ENCODE measurements at places on chromosomes 4 and X.

- DNase-seq, result no peak
Observed at GRCh38 chrX:26873736-26874135, 589.4 kb downstream of the PPP4R3C start.

DNA sequence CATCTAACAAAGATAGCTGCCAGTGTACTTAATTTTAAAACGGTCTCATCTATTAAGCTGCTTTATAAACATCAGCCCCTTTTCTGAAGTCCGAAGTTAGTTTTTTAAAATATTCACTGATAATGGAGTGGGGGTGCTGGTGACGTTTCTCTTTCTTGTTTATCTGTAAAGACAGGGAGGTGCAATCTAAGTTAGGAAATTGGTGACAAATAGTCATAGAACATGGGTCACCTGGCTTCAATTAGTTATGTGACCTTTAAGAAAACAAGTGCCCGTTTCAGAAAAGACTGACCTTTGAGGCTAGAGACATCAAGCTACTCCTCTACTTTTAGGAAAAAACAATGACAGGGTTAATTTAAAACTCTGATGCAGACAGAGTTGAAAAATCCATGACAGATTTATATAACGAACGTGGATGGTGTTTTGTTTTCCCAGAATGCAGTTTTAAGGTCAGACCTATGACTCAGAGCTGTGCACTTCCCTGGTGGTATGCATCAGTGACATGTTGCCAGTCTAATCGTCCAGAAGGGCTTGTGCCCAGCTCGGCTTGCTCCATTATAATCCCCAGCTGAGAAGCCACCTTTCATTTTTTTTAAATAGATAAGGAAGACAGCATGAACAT lies 38.2 kb downstream of the FHL1 start:
- no peak for DNase-seq

- DNase-seq, result no peak
Observed at GRCh38 chr4:113675731-113676697, 85.5 kb downstream of the CAMK2D start.

GRCh38 chr4:165945991-165946390 lies 73.0 kb downstream of the TLL1 start:
- no peak for DNase-seq

DNA sequence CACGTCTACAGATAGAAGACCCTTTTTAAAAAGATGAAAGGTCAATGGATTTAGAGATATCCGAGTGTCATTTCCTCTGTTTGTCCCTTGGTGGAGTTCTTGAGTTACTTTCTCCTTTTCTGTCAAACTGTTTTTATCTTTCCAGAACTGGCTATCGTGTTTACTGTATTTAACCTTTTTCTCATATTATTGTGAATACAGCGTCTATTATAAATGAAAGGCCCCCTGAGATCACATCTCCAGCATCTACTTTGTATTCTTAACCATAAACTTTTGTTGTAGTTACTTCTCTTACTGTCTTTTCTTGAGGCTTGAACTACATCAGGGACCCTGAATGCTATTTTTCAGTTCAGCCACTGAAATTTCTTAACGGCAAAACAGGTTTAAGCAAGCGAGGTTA lies 4.0 kb upstream of the PCDH7 start:
- peak; percentile 49 for DNase-seq

DNA sequence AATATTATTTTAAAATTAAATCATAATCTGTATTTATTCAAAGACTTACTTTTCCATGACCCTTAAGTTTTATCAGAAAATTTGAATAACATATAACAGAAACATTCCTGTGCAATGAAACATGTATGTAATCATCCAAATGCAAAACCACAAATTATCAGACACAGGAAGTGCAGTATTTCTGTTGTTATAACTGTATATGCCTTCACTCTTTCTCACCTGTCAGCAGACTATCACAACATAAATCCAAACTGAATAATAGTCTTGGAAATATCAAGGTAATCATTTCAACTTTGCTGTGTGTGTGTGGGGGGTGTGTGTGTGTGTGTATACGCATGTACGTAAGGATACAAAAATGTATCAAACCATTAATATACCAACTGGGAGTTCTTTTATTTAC lies 285.9 kb downstream of the SLC7A11 start:
- no peak for DNase-seq

GRCh38 chr4:139419388-139419914 lies 34.5 kb upstream of the RAB33B start:
- DNase-seq, result peak; percentile 69

DNA sequence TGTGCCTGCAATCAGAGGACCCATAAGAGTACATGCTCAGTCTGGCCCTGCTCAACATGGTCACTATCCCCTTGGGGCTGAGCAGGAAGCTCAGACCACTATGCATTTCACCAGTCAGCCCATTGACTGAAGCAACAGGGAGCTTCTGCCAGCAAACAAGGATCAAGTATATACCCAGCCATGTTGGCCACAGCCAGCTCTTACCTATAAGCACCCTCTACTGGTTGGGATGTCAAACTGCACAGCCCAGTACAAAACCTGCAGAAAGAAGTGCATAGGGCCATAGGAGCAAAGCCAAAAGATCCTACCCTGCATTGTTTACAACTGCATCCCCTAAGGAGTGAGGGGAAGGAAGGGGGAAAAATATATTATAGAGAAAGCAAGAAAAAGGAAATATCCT lies 214.4 kb upstream of the CPEB2 start:
- DNase-seq, result no peak

GRCh38 chrX:17592117-17592516 lies 145.2 kb upstream of the SCML1 start:
- DNase-seq, result no peak

GRCh38 chrX:119389214-119389613 lies 9.9 kb upstream of the SLC25A43 start:
- no peak for DNase-seq

- DNase-seq, result no peak
Observed at GRCh38 chrX:13669246-13669737, 16.4 kb downstream of the TCEANC start.

DNA sequence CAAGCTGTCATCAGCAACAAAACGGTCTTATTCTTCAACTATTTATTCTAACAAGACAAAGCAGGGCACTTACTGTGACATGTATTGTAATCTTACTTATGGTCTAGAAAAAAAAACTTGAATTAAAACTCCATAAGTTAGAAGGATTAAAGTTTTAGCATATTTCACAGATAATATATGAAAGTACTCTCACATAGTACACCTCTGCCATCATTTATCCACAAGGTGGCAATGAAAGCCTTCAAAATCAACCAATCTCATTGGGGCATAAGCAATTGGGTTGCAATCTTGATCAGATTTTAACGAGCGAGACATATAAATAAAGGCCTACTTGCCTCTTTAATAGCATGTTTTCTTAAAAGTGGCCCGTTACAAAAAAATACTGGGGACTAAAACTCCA lies 1382.9 kb downstream of the FAM133A start:
- no peak for DNase-seq

GRCh38 chrX:118231464-118231863 lies 114.4 kb upstream of the WDR44 start:
- DNase-seq, result no peak

DNA sequence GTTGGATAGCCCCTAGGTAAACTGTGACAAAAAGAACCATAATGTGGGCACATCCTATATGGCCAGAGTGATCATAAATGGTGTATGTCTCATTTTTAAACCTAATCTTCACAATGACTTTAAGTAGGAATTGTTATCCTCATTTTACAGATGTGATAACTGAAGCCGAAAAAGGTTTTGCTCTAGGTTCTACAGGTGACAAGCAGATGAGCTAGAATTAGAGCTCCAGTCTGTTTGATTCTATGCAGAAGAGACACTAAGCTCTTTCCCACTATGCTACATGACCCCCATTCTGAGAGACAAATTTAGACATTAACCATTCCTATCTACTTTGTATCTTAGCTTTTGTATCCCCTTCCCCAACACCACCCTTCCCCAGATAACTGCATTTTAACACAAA lies 2.0 kb downstream of the AREG start:
- DNase-seq, result no peak

DNA sequence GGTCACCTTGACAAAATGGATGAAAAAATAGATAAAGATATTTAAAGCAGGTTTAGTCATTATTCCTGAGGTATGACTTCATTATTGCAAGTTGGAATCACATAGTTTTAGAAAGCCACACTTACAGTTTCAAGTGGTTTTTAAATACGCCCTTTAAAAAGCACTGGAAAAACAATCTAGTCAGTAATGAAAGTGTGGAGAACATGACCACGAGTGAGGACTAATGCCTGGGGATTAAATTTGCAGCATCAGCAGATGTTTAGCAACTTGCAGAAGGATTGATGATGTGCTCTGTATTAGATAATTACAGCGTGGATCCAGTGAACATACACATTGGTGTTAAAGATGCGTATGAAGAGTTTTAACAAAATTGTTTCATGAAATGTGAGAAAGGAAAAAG lies 5.9 kb downstream of the SPARCL1 start:
- no peak for DNase-seq

GRCh38 chr4:2172161-2172560 lies 69.8 kb downstream of the HAUS3 start:
- DNase-seq, result peak; percentile 6

DNA sequence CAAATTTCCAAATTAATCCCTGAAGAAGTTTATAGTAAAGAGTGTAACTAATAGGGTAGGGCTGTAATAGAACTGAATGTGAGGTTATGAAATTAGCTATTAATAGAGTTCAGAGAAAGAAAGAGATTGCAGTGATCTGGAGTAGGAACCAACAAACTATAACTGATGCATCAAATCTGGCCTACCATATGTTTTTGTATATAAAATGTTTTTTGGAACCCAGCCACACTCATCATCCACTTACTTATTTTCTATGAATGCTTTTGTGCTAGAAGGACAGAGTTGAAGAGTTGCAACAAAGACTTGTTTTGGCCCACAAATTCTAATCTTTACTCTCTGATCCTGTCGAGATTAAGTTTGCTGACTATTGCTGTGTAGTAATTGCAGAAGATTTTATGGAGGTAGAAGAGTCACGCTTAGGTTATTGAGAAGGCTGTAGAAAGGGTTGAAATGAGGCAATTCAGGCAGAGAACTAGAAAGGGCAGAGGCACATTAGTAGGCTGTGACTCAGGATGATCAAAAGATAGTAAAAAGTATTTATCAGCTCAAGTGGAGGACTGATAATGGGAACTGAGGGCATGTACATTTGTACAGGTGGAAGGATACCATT lies 298.7 kb upstream of the EMCN start:
- DNase-seq, result no peak

DNA sequence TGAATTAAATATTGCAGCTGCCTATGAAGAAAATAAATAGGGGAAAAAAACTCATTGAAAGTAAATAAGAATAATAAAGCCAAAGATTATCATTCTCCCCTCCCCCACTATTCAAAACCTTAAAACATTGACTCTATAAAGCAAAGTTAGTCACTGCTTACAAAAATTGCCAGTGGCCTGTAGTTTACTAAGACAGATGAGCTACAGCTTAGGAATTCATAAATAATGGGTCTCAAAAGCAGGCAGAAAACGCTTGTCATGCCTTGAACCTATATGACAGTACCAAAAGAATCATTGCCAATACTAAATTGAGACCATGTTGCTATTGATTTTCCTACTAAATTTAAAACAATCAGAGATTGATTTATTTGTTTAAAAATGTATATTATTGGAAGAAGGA lies 78.9 kb downstream of the SLC10A7 start:
- no peak for DNase-seq

DNA sequence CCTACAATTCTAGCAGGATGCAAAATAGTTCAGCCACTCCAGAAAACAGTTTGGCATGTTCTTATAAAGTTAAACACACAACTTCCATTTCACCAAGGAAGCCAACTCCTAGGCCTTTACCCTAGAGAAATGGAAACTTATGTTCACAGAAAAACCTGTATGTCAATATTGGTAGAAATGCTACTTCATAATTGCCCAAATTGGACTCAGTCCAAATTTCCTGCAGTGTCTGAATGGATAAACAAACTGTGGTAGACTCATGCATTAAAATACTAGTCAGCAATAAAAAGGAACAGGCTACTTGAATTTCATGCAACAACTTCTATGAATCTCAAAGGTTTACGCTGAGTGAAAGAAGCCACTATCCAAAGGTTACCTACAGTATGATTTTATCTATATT lies 1738.8 kb upstream of the IGFBP7 start:
- DNase-seq, result no peak

- DNase-seq, result no peak
Observed at GRCh38 chr4:1137063-1137776, 23.9 kb upstream of the RNF212 start.

DNA sequence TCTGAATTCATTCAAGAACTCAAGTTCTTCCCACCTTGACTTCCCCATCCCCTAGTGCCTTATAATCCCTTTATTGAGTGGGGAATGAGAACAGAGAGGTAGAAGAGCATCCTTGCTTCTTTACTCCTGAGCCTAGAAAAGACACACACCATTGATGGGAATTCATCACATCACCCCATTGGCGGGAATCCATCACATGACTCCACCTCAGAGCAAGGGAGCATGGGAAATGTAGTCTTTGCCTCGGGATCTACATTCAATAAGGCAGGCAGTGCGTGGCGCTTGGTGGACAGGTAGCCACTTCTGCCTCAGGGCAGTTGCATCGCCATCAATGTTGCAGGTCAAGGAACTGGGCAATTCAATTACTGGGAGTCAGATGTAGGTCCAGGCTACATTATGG lies 50.7 kb downstream of the MXRA5 start:
- DNase-seq, result no peak

DNA sequence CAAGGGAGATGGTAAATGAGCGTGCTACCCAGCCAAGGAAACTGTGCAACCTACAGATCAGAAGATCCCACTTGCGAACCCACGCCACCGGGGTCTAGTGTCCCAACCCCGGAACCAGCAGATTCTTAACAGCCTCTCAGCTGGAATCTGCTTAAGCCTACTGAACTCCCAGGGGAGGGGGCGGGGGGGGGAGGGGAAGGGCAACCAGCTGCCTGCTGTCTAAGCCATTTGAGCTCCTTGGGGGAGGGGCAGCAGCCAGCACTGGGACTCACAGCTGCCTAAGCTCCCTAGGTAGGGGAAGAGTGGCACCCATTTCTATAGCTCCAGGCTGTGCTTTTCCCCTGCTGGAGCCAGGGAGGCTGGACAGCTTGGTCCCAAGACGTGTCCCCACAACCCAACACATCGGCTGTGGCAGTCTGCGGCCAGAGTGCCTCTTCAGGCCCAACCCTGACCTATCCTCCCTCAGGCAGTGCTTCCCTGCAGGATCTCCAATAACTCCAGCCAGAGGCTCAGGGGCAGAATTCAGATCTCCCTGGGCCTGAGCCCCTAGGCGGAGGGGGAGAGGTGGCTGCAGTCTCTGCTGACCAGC lies 289.2 kb downstream of the LDB2 start:
- DNase-seq, result no peak

- DNase-seq, result peak; percentile 6
Observed at GRCh38 chr4:87677731-87678130, 27.7 kb downstream of the DMP1 start.

- DNase-seq, result no peak
Observed at GRCh38 chr4:100285121-100285520, 94.9 kb upstream of the DDIT4L start.

Measured in globus pallidus (tissue), 1 donor.